ENCODE measurements at places on chromosomes 2 and 18.

DNA sequence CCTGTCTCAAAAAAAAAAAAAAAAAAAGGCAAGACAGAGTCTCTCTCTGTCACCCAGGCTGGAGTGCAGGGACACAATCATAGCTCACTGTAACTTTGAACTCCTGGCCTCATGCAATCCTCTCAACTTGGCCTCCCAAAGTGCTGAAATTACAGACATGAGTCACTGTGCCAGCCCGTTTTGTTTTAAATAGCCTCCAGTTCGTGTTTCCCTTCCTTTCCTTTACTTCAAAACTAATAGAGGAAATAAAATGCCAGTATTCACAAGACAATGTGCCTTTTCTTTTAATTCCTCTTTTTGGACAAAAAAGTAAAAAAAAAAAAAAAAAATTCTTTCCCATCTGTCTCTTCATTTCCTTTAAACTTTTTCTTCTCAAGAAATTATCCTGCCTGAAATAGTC, 54.5 kb upstream of the ACMSD start:
- no peak for DNase-seq

GRCh38 chr18:26548415-26549262, at the start of gene KCTD1:
Gene KCTD1, minus strand, starts transcription at chr18:26548553. Its CDS starts 17 bp downstream, at chr18:26548536.
- peak; percentile 69 for DNase-seq

DNA sequence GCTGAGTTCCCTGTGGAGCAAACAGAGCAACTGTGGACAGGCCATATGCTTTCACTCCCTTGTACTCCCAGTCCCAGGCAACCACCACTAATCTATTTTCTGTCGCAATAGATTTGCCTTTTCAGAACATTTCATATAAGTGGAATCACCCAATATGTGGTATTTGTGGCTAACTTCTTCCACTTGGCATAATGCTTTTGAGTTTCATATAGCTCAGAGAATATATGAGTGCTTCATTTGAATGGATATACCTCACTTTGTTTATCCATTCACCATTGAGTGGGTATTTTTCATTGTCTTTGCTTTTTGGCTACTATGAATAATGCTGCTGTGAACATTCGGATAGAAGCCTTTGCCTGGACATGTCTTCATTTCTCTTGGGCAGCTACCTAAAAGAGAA, 151.9 kb downstream of the CERS6 start:
- DNase-seq: peak; percentile 95

DNA sequence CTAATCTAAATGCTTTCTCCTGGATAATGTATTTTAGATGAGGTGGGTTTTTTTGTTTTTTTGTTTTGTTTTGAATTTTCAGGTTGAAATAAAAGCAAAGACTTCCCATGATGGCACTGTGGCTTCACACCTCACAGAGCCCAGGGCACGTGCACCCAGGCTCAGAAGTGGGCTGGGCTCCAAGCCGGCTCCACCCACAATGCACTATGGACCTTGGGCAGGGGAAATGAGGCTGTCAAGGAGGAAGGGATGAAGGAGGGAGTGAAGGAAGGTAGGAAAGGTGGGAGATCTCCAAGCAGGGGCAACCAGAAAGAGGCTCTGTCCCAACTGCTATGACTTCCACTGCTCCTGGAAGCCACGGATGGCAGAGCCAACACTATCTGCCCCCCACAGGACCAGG, 60.4 kb downstream of the BIN1 start:
- DNase-seq: no peak

- DNase-seq: no peak
These were observed 10.3 kb upstream of the PAPOLG start for GRCh38 chr2:60745761-60746160.

- no peak for DNase-seq
These were observed 2.8 kb upstream of the LBX2 start for GRCh38 chr2:74502147-74502719.

- DNase-seq: no peak
These were observed 215.2 kb upstream of the THSD7B start for GRCh38 chr2:136550181-136550580.

- no peak for DNase-seq
These were observed 159.7 kb upstream of the FBXO11 start for GRCh38 chr2:48066000-48066399.

DNA sequence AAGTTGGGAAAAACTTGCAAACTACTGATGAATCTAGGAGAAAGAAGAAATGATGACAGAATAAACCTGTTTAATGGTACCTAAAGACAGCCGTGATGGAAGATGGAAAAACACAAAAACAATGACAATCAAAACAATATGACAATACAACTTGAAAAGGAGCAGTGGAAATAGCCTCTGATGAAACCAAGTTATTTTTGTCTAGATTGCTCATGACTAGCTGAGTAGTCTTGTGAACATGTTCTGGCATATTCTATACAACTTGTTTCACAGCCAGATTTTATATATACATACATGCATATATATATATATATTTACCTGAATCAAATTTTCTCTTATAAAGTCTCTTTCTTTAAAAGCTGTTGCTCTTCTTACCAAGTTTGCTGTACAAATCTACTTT, 439.1 kb downstream of the TGIF1 start:
- peak; percentile 89 for DNase-seq

- DNase-seq: no peak
These were observed 19.7 kb upstream of the DYNC2LI1 start for GRCh38 chr2:43754180-43754579.

DNA sequence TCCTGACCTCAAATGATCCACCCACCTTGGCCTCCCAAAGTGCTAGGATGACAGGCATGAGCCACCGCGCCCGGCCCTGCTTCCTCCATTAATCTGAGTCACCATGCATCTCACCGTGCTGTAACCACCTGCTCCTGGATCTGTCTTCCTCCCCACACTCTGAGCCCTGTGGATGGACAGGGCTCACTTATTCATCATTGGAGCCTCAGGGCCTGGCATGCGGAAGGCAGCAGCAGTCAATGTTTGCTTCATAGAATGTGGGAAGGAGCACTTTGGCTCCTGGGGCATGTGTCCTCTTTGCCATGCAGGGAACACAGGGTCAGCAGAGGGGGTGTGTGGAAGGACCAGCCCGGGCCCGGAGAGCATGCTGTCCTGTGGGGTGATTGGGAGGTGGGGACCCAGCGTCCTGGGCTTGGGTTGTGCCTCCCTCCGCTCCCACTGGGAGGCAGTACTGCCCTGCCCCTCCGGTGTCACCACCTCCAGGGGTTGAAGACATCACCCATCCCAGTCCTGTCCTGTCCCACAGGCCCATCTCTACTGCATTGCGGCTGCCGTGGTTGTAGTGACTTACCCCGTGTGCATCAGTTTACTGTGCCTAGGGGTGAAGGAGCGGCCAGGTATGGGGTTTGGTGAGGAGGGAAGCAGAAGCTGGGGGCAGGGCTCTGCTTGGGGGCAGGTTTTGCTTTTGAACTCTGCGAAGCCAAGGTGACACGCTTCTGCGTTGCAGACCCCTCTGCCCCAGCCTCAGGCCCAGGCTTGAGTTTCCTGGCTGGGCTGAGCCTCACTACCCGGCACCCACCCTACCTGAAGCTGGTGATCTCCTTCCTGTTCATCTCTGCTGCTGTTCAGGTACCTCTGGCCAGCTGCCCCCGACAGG, 11.5 kb downstream of the MFSD2B start:
- DNase-seq: peak; percentile 86

- DNase-seq: no peak
These were observed 231.3 kb downstream of the NDUFA10 start for GRCh38 chr2:239793836-239794235.

DNA sequence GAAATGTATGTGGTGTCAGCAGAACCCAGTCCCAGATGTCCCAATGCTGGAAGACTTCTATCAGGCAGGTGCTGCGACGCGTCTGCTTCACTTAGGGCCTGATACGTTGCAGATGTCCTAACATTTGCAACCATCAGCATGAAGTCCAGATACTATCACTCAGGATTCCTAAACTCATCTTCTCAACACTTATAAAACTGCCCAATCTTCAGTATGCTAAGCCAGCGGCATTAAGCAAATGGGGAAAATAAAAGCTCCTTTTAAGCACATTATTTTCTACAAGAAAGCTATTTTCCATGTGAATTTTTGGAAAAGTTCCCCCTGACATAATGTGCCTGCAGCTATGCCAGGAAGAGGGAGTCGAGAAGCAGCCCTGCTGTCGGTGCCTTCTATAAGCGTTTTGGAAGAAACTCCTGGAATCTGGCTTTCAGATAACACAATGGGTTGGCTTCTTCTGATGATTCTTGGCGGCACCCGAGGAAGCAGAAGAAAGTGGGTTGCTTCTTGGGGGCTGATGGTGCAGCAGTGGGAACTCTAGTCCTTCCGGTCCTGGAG, 60.7 kb upstream of the ITGA6 start:
- DNase-seq: no peak

DNA sequence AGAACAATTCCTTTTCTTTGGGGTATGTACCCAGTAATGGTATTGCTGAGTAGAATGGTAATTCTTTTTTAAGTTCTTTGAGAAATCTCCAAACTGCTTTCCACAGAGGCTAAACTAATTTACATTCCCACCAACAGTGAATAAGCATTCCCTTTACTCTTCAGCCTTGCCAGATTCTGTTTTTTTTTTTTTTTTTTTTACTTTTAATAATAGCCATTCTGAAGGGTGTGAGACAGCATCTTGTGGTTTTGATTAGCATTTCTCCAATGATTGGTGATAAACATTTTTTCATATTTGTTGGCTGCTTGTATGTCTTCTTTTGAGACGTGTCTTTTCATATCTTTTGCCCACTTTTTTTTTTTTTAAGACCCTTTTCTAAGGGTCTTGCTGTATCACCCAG, 137.4 kb downstream of the RTN4 start:
- DNase-seq: no peak

DNA sequence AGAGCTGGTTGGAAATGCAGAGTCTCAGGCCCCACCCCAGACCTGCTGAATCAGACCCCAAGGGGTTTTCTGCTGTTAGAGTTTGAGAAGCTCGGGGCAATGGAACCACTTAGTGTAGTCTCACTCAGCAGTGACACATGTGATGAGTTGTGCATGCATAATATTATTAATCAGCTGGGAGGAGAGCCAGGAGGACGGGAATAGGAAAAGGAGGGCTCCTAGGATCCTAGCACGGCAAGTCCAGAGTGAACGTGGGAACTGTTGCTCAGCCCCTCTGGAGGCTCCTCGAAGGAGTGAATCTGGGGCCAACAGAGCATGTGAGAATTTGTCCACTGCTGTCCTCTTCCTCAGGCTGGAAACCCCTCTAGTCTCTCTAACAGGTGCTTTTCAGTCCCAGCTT, 87.1 kb downstream of the HS1BP3 start:
- DNase-seq: peak; percentile 87

DNA sequence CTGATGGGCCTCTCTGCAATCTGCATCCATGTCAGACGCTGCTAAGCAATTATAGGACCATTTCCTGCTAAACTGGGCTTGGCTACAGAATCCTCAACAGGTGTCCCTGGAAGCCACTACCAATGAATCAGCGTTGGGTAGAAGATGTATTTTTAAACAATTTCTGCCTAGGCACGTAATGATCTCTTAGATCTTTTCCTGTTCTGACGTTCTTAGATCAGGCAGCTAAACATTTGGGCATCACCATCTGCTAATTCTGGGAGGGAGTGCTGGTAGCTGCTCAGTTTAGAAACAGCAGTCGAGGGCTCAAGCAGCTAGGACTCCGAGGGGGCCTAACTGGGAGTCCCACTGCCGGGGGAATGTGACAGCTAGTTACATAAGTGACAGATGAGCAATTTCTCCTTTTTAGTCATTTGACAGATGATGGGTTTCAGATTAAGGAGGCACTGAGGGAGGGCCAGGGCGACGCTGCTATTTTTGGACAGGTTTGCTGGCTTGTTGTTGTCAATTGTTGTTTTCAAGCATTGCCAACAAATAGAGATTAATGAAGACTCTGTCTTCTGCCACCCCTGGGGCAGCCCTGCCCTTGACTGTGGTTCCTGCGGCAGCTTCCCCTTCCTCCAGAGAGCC, 92.7 kb downstream of the MRO start:
- no peak for DNase-seq

DNA sequence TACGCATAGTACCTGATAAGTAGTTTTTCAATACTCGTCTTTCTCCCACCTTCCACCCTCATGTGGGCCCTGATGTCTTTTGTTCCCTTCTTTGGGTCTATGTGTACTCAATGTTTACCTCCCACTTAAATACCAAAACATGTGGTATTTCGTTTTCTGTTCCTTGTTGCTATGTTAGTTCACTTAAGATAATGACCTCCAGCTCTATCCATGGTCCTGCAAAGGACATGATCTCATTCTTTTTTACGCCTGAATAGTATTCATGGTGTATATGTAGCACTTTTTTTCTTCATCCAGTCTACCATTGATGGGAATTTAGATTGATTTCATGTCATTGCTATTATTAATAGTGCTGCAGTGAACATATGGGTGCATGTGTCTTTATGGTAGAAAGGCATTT, 310.4 kb upstream of the VWC2L start:
- DNase-seq: no peak

GRCh38 chr2:212915121-212915782, 236.2 kb downstream of the IKZF2 start:
- DNase-seq: peak; percentile 80

DNA sequence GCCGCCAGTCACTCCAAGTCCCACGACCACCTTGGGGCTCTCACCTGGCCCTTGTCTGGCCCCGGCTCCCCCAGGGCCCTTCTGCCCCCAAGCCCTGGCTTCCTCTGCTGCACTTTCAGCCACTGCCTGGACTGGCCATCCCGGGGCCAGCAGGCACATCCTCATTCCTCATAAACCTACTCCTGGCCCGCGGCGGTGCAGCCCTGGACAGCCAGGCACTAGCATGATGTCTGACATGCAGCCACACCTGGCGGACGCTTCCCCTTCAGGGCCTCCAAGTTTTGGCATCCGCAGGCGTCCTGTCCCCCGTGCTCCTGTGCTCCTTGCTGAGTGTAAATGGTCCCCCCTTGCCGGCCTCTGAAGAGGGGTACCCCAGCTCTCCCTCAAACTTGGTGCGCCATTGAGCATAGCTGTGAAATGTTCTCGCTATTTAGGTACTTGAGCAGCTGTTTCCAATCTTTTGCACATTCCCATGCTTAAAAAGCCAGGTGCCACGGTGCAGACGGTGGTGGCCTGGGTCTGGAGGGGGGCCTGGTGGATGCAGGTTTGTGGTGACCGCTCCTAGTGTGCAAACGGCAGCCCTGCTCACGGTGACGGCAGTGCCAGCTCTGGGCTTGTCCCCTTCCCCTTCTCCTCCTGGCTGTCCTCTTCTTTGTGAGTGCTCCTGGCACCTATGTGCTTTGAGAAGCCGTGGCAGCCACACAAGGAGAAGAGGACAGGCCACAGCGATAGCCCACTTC, 123.8 kb downstream of the MBP start:
- no peak for DNase-seq

- DNase-seq: no peak
These were observed 194.4 kb downstream of the ALK start for GRCh38 chr2:29726976-29727375.

GRCh38 chr2:190843890-190844699, 36.5 kb upstream of the GLS start:
- DNase-seq: peak; percentile 97

GRCh38 chr2:76427452-76427851, 716.7 kb upstream of the GCFC2 start:
- DNase-seq: no peak

DNA sequence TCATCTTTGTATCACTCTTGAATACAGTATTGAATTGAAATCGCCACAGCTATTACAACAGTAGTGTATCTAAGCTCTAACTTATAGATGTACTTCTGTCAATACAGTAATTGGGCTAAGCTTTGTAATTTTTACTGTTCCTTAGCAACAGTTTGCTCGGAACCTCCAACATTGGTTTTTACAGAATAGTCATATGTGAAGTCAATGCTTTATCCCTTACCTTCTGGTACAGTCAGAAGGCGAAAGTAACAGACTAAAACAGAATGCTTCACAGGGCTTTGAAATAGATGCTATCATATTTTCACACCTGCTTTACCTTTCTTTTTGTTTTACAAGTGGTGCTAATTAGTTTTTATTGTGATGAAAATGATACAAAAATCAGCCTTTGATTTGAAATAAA, 46.9 kb upstream of the CYP20A1 start:
- DNase-seq: no peak

Data from bronchial epithelial cell (primary cell).